ENCODE measurements at places on chromosomes 2 and 18. TPM values are rescaled to one million over a fixed set of nuclear protein-coding genes. Genes with fewer than 3 reads are reported as not detected.

The ALPG gene
- total RNA-seq, result not detected

The NR4A2 gene
- 0.58 TPM for total RNA-seq

The LYPD1 gene
- total RNA-seq, result 29.2 TPM

The SERPINB10 gene
- total RNA-seq, result not detected

The NEU2 gene
- not detected for total RNA-seq

The PCARE gene
- not detected for total RNA-seq

The EFR3B gene
- 1.5 TPM for total RNA-seq

All from glomerular endothelial cell (primary cell).